ENCODE measurements at places on chromosomes 12 and 14.

GRCh38 chr14:36129181-36129580 lies 47.3 kb downstream of the PTCSC3 start:
- DNase-seq = no peak

GRCh38 chr12:88998421-88998820 lies 353.9 kb downstream of the DUSP6 start:
- no peak for DNase-seq

DNA sequence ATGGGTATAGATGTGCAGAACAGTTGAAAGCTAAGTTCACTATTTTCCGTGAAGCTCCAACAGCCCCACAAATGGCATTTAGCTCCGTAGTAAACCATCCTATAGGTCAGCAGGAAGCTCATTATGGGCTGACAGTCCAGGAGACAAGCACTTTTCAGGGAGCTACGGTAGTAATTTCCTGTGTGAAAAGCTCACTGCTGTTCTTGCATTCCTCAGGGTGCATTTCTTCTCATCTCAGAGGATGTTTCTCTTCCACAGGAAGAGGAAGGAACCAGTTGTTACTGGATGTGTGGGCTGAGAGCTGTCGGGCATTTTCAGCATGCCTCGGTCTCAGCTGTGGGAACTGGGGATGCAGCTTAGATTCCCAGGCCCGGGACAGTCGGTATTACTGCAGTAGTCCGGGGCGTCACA lies 72.8 kb downstream of the GALNT4 start:
- no peak for DNase-seq

DNA sequence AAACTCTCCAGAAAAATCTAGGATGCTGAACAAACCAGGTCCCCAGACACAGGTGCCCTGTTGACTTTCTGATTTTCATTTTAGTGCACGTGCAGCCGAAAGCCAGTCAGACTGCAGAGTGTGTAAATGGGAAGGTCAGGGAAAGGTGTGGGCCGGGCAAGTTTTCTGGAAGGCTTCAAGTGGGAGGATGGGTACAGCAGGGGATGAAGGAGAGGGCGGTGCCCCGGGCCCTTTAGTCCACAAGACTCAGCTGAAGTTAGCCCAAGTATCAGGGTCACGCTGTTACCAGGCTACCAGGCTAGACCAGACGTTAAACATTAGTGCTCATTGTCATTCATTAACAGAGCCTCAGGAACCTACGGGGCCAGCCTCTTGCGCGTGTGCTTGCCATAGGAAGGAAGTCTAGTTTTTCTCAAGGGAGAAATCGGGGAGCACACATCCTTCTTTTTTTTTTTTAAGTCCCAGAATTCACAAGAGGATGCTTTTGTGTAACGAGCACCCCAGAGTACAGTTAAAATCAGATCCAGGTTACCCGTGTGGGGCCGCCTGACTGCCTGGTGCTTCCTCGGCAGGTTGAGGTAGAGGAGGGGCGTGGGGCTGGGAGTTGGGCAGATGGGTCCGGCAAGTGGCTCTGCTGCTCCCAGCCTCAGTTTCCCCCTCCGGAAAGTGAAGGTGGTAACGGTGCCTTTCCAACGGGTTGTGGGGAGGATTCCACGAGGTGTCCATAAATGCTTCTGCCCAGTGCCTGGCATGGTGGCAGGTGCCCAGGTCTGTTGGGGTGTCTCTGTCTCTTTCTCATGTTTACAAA lies 19.1 kb downstream of the BCL7A start:
- no peak for DNase-seq

- DNase-seq = no peak
Observed at GRCh38 chr14:90850487-90850886, 34.3 kb upstream of the TTC7B start.

Data from stimulated activated CD8-positive, alpha-beta memory T cell treated with anti-CD3 and anti-CD28 coated beads, Interleukin-12 subunit alpha, Interleukin-12 subunit beta, amount 100 ng/mL, for 4 hours (primary cell).